Type B pancreatic cell (in vitro differentiated cells): ENCODE measurements at places on chromosomes 11 and 22.
A peak's percentile ranks its signal among the peaks of the same experiment; 100 is the strongest.

- no peak for DNase-seq
Observed at GRCh38 chr22:25555586-25555985, 8.9 kb upstream of the GRK3 start.

DNA sequence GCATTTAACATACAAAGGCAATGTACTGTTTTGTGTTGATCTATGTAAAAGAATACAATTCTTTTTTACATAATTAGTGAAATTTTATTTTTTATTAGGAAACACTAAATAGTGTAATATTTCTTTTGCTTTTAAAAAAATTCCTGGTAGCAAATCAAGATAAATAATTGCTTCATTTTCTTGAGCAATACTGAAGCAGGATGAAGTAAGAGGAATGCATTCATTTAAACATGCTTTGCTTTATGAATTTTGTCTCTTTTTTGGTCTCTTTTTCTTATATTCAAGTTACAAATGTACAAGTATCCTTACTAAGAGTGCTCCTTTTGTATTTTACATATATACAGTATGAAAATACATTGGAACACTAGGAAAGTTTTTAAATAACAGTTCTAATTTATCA, 144.4 kb upstream of the TEAD1 start:
- DNase-seq, result no peak

DNA sequence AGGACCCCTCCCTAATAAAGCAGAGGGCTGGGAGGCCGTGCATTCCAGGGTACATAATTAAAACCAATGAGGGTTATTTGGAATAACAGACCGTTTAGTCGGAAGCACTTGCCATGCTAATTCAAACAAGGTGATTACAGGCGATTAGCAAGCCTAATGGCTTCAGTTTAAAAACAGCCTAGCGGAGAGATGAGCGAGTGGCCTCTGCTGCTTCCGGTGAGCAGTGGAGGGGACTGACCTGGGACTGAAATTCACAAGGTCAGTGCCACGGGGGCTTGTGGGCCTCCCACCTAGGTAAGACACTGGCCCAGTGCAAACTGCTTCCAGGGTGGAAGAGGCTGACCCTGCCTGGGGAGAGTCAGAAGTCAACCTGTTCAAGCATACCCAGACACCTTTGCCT, 56.8 kb upstream of the ALX4 start:
- DNase-seq, result no peak

DNA sequence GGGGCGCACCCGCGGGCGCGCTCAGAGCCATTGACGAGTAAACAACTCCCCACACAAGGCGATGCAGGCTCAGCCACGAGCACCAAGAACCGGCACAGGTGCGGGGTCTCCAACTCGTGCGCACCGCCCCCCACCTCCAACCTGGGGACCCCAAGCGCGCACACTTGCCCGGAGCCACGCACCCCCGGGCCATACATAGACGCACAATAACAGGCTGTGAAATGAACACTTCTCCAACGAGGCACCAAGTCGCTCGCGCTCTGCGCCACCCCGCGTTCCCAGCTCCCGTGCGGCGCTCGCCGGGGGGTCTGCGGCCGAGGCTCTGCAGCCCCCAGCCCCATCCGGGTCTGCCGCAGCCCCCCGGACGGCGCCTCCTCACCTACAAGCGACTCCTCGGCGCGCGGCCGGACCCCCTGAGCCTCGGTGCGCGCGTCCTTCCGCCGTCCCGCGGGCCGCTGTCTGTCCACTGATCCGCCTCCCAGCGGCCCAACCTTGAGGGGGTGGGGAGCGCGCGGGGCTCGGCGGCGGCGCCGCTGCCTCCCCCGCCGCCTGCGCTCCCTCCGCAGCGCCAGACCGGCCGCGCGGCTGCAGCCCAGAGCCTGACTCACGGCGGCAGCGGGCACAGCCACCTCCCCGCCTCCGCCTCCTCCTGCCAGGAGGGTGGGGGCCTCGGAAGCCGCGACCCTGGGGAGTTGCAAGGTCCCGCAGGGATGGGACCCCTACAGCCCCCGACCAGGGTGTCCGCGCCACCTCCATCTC, 1.6 kb downstream of the IFITM10 start:
- peak; percentile 69 for DNase-seq

GRCh38 chr11:26851696-26852095, 129.8 kb upstream of the SLC5A12 start:
- DNase-seq, result no peak
